ENCODE measurements at places on chromosomes 3 and 15.

- no peak for DNase-seq
These were observed 210.7 kb downstream of the SSR3 start for GRCh38 chr3:156344215-156344614.

DNA sequence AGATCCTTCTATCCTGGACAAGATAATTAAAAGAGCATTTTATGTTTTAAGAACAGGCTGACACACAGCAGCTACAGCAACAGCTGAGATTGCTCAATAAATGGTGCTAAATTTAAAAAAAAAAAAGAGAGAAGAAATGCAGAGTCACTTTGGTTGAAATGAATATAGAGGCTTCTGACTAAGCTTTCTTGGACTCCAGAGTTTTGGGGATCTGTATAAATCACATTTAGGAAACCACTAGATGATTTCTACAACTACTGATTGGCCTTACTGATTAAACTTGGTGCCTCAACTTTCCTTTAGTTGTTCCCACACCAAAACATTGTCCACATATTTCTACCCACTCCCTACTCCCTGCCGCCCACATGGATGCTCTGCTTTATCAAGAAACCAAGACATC lies 132.9 kb upstream of the ZBTB20 start:
- DNase-seq, result no peak

GRCh38 chr15:67003586-67003985 lies 61.8 kb upstream of the SMAD3 start:
- DNase-seq, result no peak

GRCh38 chr15:66224946-66225345 lies 28.6 kb downstream of the MEGF11 start:
- DNase-seq, result no peak

DNA sequence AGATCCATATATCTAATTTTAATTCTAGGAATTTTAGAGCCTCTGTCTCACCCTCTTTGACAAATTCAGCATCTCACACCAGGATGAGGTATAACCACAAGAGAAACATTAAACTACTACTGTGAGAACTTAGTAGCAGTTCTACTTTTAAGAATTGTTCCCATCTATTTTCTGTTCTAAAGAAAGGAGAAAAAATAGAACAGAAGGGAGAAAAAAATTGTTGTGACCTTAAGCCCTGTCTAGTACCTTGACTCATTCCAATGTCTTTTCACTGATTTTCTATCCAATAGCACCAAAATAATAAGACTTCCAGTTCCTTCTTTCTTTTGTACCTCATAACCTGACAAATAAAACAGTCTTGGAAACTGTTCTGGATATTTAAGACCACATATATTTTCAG lies 37.0 kb downstream of the FRMD5 start:
- DNase-seq, result no peak

DNA sequence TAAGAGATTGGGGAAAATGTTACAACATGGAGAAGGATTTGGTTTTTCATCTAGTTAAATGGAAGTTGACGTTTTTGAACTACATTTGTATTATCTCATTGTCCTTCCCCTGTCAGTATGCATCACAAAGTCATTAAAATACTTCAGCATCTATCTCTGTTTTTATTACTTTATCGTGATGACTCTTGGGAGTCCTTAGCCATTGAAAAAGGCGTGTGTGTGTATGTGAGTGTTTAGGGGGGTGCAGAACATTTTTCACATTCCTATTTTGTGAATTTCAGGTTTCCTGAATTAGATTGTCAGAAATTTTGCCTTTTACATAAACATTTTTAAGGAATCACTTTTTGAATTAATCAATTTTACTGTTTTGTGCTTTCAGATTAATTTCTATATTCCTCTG lies 360.6 kb upstream of the SGO1 start:
- no peak for DNase-seq

DNA sequence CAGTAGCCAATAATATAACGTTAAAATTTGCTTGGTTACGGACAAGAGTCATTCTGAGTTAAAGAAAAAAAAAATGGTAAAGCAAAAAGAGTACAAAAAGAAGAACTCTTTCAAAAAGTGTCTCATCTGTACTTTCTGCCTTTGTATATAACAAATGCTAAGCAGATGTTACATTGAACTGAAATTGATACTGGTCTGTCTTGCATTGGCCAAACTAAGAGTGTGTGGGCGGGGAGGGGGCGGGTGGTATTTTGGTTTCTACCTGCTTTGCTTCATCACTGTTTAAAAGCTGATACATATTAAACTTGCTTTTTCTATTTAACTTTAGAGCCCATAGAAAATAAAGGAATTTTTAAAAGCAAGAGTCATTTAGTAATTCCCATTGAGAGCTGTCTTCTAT lies 215.0 kb upstream of the THBS1 start:
- DNase-seq, result no peak

GRCh38 chr15:84831028-84831427 lies 13.9 kb downstream of the ALPK3 start:
- no peak for DNase-seq

GRCh38 chr3:10310578-10310977 lies 10.3 kb downstream of the SEC13 start:
- no peak for DNase-seq

DNA sequence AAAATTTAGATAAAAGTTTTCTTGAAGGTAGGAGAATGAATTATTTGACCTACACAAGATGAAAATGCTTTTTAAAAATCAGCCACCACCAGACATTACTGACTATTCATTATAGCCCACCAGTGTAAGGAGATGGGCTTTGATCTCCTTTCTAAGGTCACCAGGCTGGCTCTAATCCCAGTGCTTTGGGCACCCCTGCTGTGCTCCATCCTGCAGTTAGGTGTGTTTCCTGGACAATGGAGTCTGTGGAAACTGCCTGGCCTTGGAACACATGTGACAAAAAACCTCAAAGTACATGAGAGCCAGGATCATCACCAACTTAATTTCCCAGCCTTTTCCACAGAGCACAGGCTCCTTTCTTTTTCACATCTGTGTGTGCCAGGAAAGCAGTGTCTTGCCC lies 260.9 kb downstream of the CHST2 start:
- DNase-seq, result no peak
